ENCODE measurements at places on chromosomes 4 and X.

GRCh38 chr4:39657465-39657864, 18.8 kb upstream of the SMIM14 start:
- DNase-seq: no peak

GRCh38 chr4:183241322-183241640, 78.8 kb downstream of the CLDN22 start:
- no peak for DNase-seq

DNA sequence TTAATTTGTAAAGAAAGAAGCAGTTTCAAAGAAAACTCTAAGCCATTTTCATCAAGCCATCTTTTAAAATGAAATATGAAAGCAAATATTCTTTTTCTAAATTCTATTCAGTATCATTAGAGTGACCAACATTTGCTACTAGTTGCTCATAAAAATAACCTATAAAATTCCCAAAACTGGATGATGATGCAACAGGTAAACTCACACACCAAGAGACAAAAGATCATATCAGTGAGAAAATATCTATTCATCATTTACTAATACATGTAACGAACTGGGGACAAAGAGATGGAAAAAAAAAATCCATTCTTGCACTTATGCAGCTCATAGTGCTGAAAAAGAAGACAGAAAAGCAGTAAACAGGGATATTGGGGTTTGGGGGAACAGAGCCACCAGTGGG, 48.1 kb downstream of the PDGFC start:
- no peak for DNase-seq

DNA sequence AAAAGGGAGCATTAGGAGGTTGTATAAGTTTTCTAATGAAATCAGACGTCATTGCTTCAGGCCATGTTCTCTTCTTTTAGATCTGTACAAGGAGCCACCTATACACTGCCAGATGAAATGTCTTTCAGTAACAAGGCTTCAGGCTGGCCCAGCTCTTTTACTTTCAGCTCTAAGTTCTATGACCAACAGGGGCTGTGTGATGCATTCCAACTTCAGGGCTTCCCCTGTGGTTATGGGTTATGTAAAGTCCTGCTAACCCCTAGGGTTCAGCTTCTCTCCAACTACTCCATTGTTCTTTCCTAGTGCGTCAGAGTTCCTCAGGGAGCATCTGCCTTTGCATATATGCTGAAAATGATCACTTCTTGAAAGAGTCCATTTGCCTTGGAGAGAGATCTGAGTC, 79.4 kb upstream of the TTC29 start:
- no peak for DNase-seq

GRCh38 chrX:38539748-38540147, 21.6 kb upstream of the TSPAN7 start:
- DNase-seq: no peak

DNA sequence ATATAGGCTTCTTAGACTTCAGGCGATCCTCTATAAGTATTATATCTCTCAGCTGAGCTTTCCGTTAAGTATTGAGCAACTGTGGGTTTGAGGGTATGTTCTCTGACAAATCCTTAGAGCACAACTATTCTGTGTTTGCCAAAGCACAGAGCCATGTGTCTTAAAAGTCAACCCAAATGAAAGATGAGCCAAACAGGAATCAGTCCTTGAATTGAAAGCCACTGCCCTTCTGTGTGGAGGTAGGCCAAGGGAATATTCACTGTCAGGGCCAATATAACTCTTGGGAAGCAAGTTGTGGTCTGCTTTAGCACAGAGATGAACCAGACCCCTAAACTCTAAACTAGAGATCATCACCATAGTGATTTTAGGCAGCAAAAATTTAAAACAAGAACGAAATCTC, 164.0 kb downstream of the STAG2 start:
- DNase-seq: no peak

GRCh38 chr4:9932771-9933170, 88.5 kb downstream of the SLC2A9 start:
- DNase-seq: no peak

DNA sequence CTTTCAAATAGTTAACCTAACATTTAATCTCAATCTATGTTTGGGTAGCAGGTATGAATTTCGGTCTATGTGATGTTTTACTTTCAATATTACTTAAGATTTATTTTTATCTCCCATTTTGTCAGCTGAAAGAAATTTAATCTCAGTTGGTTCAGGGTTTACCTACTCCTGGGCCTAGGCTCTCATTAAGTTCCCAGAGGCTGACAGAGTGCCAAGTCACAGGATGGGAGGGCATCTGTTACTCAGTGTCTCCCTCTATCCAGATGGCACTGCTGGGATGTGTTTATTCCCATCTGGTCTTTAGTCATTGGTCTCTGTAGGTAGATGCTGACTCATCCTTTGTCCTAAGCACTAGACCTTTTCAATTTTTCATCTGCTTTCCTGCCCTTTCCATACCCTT, 129.4 kb upstream of the ARSJ start:
- DNase-seq: no peak

DNA sequence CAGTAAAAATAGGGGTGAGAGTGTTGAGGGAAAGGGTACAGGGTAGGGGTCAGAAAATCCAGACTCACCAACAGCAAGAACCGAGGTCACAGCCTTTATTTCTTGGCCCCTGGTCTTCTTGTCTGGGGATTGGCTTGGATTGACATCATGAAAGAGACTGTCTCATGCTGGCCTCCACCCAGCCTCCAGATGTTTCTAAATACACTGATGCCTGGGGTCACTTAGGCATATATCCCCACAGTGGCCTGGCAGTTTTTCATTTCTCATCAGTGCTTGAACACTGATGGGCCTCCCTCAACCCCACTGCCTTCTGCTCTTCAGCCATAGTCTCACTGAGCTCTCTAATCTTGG, 173.9 kb downstream of the RTL9 start:
- DNase-seq: no peak

DNA sequence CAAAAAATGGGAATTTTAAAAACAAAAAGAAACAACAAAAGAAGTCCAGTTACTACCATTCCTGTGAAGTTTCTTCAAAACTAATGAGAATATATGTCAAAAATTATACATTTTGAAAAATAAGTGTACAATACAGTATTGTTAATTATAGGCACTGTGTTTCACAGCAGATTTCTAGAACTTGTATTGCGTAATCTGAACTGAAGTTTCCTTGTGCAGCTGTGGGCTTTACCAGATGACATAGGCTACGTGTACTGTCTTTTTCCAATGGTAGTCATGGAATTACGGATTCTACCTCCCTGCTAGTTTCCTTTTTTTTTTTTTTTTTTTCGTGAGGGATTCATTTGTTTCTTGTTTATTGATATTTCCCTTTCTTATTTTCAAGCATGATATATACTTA, 113.8 kb upstream of the GABRA2 start:
- no peak for DNase-seq

DNA sequence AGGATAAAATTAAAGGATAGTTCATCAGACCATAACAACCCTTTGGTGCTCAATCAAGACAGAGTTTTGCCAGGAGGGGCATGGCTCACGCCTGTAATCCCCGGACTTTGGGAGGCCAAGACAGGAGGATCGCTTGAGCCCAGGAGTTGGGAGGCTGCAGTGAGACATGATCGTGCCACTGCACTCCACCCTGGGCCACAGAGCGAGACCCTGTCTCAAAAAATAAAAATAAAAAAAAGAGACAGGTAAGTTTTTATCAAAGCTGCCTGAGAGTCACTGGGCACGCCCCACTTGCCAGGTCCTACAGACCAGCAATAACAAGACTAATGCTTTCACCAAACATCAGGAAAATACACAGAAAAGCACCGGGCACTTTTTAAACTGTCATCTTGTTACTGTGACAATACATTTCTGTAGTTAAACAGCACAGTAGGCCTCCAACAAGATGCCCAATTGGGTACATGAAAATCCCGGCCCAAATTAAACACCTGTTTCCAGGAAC, 765 bp downstream of the CFAP97 start:
- no peak for DNase-seq

GRCh38 chr4:156103311-156103710, 149.6 kb upstream of the CTSO start:
- DNase-seq: no peak
